Kasumi-1 (cell line): ENCODE measurements at places on chromosomes 13 and 19.

DNA sequence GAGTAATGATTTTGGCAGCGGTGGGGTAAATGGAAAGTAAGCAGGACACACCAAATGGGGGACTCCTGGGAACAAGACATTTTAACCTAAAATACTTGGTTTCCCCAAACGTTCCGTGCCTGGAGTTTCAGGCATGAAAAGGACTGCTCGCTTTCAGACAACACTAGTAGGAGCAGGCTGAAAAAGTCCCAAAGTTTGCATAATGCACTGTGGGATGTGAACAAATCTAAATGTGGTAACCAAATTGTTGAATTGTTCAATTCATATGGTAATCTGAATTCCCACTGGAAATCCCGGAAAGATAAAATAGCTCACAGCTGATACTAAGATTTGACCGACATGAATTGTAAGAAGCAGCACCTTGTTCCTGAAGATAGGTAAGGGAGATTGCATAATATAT is 467.2 kb upstream of the ARGLU1 start:
- DNase-seq: no peak

- no peak for DNase-seq
Observed at GRCh38 chr19:54408456-54409026, 6.7 kb upstream of the TTYH1 start.

- no peak for DNase-seq
Observed at GRCh38 chr19:46111376-46111775, 13.1 kb downstream of the IGFL3 start.

GRCh38 chr13:110553417-110553816 is 8.1 kb downstream of the RAB20 start:
- DNase-seq: no peak

DNA sequence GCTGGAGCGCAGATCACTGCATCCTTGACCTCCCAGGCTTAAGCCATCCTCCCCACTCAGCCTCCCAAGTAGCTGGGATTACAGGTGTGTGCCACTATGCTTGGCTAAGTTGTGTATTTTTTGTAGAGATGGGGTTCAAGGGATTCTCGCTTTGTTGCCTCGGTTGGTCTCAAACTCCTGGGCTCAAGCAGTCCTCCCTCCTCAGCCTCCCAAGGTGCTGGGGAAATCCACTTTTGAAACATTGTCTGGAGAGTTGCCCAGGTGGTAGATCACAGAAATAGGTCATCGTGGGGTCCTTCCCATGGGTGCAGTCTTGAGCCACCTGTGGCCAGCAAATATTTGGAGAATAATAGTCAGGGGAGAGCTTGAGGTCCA is 5.2 kb downstream of the LDLR start:
- DNase-seq: no peak

DNA sequence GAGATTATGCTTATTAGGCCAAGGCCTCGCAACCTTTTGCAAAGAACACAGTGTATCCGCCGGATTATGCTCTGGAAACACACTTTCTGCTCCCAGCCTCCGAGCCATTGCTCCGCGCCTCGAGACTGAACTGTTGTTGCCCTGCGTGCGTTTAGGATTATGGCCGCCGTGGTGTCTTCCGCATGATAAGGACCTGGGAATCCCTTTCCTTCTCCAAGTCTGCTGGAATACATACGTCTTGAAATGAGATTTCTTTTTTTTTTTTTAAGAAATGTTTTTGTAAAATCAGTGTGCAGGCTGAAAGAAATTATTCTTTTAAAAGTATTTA is 89.8 kb upstream of the SOX1 start:
- no peak for DNase-seq
